ENCODE measurements at places on chromosomes 1 and 21.

GRCh38 chr1:38690790-38691449, 168.7 kb downstream of the RRAGC start:
- no peak for DNase-seq

DNA sequence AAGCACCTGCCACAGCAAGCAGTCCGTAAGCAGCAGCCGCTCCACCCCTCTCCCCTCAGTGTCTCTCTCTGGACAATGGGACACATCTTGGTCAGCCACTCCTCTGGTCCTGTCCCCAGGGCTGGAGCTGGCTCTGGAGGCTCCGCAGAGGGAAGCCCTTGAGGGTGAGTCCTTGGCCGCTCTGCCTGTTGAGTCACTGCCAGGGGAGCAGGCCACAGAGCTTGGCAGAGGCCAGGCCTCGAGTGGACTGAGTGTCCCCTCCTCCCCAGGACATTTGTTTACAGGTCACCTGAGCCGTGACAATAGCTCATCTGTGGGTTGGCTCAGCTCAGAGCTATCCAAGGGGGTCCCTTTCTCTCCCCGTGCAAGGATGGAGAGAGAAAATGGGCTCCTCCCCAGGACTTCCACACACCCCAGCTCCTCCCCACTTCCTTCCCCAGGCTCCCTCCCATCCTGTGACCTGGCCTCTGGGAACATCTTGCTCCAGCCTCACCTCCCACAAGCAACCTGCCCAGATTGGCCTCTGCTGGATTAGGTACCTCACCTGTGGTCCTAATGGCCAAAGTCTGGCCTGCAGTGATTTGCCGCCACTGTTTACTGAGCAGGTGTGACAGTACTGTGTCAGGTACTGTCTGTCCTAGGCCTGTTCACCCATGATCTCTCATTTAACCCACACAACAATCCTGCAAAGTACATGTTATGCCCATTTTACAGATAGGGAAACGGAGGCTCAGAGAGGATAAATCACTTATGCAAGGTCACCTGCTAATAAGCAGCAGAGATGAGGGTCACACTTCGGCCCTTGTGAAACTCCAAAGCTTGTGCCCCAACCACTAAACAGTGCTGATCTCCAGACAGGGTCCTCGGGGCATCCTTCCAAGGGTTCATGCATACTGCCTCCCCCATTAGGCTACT, 4.8 kb downstream of the FAM131C start:
- DNase-seq = no peak

DNA sequence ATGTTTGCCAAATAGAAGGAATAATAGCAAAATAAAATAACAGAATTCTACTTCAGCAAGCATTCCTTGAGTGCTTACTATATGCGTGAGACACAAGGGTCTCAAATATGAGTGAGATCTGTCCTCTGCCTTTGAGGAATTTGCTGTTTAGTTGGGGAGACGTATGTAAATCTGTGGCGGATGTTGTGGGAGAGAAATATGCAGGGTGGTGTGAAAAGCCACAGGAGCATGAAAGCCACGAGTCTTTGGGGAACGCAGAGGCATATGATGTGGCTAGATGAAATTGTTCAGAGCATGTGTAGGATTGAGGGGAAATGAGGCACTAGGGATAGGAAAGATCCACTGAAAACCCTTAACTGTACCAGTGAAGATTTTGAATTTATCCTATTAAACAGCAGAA, 244.4 kb downstream of the PBX1 start:
- no peak for DNase-seq

DNA sequence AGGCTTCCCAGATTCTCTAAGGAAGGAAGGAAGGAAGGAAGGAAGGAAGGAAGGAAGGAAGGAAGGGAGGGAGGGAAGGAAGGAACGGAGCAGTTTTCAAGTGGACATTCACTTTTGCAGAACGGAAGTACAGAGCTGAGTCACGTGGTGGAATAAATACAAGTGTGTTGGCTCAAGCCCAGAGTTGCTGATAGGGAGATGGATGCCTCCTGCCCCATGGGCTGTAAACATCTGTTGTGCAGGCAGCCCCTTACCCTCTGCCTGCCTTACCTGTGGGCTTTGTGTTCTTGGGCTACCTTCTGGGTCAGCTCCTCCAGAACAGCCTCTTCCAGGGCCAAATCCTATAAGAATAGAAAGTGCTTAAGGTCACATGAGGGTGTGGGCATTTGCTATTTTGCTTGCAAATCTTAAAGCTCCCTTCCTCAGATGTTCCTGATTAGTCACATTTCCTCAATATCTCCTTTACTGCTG, 121.7 kb downstream of the SMYD2 start:
- DNase-seq = no peak

DNA sequence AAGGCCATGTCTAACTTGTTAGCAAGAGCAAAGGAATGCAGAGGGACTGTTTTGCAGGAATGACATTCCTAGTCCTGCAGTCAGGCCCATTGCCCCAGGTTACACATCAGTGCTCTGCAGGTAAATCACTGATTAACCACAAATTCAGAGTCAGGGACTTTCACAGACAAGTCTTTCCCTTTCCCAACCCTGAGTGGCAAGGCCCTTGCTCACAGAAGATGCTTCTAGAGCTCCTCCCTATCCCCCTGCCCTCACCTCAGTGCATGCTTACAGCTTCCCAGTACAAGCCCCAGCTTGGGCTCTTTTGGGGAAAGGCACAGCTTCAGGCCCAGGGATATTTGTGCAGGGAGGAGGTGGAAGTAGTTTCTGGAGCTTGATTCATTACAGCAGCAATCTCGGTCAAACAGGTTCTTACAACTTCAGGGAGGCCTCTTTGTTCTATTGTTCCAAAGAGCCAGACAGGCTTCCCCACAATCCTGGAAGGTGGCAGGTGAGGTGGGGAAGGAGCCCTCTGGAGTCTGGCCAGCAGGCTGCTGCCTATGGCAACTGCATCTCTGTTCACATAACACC, 53.9 kb downstream of the CASQ2 start:
- DNase-seq = peak; percentile 17

- no peak for DNase-seq
These were observed 17.6 kb upstream of the PARP1 start for GRCh38 chr1:226425431-226426031.

DNA sequence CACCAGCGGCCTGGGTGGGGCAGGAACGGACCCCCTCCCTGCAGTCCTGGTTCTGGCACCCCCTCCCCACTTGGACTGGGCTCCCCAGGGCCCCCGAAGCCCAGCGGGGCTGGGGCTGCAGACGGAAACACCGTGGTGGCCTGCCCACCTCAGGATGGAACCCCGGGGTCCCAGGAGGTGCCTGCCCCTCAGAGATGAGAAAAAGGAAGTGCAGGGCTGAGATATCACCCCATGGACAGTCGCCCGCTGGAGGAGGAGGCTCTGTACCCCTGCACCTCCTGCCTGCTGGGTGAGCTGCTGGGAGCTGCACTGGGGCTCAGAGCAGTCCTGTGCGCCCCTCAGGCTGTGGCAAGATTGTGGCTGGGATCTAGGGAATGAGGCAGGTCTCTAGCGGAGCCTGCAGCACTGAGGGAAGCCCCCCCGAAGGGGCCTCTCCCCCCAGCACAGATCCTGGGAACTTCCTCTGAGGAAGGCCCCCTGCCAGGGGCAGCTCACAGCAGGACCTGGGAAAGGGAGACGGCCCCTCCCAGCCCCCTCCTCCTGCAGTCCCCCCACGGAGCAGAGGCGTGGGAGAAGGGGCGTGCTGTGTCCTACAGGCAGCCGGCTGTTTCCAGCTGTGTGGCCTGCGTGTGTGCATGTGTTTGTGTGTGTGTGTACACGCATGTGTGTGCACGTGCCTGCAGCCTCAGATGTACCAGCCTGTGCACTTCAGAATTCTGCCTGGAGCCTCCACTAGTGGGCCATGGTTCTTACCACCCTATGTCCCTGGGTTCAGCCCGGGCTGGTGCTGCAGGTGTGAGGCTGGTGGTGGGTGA, 6.9 kb downstream of the AGRN start:
- no peak for DNase-seq

- DNase-seq = no peak
These were observed 15.6 kb downstream of the LRRC8D start for GRCh38 chr1:89836252-89837035.

- no peak for DNase-seq
These were observed 54.5 kb downstream of the IRF2BP2 start for GRCh38 chr1:234555390-234556024.

DNA sequence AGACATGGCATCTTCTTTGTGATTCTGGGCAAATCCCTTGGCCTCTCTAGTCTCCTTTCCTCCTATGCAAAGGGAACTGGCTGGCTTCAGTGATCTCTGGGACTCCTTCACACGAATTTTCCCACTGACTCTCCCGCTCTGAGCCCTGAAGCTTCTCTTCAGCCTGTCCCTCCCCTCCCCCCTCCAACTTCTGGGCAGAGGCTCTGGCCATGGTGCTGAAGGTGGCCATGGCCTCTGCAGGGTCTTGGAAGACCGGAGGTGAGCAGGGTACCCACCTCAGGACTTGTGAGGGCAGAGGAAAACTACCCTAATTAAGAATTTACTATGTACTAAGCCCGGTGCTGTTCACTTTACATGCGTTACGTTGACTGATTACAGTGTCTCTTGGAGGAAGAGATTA, 29.4 kb upstream of the POU3F1 start:
- DNase-seq = no peak

DNA sequence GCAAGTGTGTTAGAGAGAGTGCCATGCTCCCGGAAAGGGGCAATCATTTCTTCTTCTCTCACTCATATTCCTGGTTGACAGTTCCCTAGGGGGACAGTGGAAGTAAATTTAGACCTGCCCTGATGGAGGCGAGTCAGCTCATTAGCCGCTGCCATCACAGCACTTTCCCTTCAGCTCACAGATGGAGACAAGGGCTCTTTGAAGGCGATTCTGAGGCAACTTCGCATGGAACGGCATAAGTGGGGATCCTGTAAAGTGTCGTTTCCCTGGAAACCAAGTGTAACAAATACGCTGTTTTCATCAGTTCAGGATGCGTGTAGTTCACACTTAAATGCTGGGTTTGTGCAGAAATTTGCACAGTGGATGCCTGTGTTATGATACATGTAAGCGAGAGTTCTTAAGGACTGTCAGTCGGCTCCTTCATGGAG, 114.5 kb upstream of the TMPRSS15 start:
- DNase-seq = no peak

DNA sequence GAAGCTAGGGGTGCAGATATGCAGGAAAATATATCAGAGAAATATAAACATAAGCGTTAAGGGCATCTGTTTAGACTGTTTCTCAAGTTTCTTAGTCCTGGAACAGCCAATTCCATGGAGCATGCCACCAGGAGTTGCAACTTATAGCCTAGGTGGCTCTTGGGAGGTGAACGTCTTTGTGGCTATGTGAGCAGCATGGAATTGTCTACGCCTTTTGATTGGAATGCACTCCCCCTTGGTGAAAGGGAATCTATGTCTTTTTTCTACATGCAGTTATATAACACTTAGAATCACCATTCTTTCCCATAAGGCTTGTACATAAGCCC, 12.4 kb downstream of the RCSD1 start:
- no peak for DNase-seq

GRCh38 chr1:228363686-228364067, 43.0 kb downstream of the TRIM11 start:
- DNase-seq = no peak

GRCh38 chr1:94309829-94310569, 72.6 kb upstream of the ARHGAP29 start:
- no peak for DNase-seq

GRCh38 chr1:150156868-150157603, 7.3 kb downstream of the PLEKHO1 start:
- DNase-seq = no peak

DNA sequence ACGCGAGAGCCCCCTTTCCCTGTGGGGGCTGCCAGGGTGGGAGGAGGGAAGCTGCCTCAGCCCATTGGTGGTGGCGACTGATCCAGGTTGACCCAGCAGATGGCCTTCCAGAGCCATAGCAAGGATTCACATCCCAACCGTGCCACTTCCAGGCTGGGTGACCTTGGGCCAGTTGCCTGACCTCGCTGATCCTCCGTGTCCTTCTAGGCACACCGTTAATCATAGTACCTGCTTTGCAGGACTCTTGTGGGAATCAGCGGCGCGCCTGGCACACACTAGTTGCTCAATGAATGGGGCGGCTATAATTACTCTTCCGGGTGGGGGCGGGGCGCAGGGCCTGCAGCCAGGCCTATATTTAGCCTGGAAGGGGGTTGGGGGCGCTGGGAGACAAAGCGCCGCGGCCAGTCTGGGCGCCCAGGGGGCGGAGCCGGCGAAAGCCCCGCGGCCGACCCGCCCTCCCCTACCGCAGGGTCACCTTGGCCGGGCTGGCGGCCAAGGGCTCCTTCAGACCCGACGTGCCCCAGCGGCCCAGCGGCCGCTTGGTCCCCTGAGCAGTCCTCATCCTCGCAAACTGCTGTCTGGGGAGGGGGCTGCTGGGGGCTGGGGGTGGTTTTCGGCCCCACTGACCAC, 5.1 kb downstream of the HSPB7 start:
- DNase-seq = peak; percentile 67

DNA sequence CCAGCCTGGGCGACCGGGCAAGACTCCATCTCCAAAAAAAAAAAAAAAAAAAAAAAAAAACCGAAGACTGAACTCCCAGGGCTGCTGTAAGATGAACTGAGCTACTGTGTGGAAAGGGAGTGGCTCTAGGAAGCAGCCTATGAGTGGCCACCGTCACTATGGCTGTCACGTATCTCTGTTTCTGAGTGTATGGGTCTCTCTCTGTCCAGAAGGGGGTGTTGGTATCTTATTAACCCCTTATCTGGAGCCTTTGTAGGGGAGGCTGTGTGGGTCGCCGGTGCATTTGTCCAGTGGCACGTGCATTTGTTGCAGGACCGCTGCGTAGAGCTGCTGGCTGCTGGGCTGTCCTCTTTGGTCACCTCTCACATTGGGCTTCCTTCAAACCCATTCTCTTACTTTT, 326.6 kb downstream of the CAMTA1 start:
- no peak for DNase-seq

GRCh38 chr1:227245613-227246320, 72.5 kb downstream of the CDC42BPA start:
- no peak for DNase-seq

GRCh38 chr21:39834543-39834942, 32.7 kb upstream of the PCP4 start:
- no peak for DNase-seq

DNA sequence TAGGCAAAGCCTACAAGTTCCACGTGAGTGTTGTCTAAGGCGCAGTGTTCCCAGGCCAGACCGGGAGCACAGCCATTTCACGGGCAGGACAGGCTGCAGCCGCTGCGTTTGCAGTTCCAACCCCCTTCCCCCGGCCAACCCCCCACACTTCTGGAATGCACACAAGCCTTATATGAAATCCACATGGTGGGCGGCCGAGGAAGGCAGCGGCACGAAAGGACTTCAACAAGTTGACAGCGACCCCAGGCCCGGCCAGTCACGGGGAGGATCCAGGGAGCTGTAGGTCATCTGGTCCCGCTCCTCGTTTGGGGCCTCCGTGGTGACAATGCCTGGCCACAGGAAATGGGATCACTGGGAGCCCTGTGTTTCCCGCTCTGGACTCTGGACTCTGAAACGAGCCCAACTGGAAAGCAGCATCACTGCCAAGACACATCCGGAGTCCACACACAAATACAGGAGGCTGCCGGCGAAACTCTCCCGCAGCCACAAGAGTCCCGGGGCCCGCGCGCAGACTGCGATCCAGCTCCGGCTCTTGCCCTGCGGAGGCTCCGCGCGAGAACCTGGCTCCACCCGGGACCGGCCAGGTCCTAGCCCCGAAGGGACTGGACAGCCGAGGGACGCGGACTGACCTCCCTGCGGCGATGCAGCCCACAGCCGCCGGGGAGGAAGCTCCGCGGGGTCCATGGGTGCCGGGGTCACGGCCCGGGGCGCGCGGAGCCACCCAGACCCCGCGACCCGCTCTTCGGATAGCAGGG, 794 bp downstream of the NID1 start:
- DNase-seq = peak; percentile 23

- peak; percentile 5 for DNase-seq
These were observed 27.7 kb downstream of the EPS15 start for GRCh38 chr1:51491166-51491981.

- DNase-seq = no peak
These were observed 7.6 kb upstream of the S100A11 start for GRCh38 chr1:152044386-152044785.

- no peak for DNase-seq
These were observed 452.4 kb downstream of the PTPRU start for GRCh38 chr1:29688471-29689365.
